ENCODE measurements at places on chromosomes 3 and 15.

GRCh38 chr15:89198934-89199333, 22.4 kb downstream of the RLBP1 start:
- no peak for DNase-seq

GRCh38 chr3:136023264-136023978, 57.9 kb downstream of the PPP2R3A start:
- DNase-seq, result no peak

DNA sequence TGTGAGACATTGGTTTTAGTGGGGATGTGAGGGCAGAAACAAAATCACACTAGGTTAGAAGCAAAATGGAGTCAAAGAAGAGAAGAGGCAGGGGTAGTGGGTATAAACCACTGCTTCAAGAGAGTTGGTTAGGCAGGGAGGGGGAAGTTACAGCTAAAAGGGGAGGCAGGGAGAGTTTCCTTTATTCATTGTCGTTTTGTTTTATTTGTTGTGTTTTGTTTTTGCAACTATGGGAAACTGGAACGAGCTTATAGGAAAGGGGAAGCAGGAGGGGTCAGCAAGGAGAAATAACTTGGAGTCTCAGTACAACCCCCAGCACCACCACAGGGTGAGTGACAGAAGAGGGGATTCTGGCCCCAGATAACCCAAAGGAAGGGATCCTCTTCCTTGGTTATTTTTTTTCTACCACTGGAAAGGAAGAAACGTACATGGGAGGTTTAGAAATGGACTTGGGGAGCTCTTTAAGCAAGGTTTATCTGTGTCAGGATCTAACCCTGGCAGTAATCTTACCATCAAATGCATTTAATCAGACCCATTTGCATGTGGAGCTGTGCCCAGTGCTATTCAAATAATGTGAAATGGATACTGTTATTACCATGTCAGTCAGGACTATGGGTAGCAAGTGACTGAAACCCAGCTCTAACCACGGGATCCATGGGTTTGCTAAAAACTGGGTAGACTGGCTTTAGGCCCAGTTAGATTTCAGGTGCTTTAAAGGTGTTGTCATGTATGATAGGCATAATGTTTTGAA, 68.7 kb downstream of the CCNL1 start:
- DNase-seq, result no peak

DNA sequence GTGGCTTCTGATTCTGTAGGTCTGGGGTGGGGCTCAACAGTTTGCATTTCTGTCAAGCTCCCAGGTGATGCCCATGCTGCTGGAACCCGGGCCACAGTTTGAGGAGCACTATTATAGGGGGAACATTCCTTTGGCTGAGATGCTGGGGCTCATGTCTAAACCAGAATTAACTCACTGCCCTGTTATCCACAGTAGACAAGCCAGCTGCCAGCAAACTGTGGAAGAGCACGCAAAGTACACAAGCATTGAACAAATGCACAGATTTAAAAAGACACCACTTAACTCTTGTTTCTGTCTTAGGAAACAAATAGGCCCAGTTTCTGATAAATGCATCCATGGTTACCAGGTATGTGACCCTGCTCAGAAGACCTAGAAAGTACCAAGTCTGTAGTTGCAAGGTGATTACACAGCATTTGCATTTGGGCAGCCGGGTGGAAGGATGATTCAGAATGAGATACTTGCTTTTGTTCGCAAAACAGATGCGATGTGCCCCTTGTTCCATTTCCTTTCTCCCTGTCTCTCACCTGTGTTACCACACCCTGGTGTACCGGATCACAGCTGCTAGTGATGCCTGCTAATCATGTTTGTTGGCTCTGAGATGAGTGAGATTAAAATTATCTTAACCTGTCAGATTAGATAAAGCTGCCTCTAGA, 12.4 kb downstream of the GYG1 start:
- DNase-seq, result no peak

DNA sequence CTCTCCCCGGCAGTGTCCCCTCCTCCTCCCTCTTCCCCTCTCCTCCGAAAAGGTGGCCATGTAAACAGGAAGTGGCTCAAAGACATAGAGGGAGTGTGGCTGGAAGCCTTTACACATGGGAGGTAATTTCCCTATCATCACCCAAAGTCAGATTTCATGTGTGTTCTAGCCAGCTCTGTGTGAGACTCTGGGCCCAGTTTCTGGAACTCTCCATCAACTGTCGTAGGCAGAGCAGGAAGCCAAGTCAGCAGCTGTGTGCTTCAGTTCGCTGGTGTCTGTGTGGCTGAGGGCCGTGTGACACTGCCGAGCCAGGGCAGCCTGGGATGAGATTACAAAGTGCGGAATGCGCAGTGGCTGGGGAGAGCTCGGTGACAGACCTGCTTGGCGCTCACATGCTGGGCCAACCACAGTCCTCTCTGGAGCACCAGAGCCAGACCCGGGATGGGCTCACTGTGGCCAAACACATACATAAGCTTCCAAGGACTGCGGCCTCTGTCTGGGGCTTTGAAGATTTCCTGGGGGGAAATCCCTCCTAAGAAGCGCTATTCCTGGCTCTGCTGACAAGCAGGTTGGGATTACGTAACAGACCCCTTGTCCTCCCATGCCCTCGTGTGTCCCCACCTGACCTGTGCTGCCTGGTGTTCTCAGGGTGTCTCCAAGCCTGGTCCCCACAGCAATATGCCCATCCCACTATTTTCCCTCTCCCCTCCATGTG, 50.7 kb downstream of the UMPS start:
- DNase-seq, result no peak

DNA sequence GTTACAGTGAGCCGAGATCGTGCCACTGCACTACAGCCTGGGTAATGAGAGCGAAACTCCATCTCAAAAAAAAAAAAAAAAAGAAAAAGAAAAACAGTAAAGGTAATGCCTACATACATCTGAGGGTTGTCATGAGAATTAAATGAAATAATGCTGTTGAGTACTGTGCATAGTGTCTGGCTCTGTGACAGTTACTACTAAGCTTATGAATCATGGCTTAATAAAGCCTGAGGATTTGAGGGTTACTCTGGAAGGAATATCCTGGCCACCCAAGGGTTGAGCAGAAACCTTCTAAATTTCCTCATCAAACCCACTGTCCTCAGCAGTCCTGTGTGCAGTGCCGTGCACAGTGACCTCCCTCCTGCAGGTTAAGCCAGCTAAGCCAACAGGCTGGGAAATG, 26.8 kb upstream of the ELP6 start:
- DNase-seq, result no peak

- DNase-seq, result no peak
Measured at GRCh38 chr15:99729920-99730319, 3.3 kb downstream of the LYSMD4 start.

- no peak for DNase-seq
Measured at GRCh38 chr3:87333393-87333892, 57.1 kb upstream of the POU1F1 start.

DNA sequence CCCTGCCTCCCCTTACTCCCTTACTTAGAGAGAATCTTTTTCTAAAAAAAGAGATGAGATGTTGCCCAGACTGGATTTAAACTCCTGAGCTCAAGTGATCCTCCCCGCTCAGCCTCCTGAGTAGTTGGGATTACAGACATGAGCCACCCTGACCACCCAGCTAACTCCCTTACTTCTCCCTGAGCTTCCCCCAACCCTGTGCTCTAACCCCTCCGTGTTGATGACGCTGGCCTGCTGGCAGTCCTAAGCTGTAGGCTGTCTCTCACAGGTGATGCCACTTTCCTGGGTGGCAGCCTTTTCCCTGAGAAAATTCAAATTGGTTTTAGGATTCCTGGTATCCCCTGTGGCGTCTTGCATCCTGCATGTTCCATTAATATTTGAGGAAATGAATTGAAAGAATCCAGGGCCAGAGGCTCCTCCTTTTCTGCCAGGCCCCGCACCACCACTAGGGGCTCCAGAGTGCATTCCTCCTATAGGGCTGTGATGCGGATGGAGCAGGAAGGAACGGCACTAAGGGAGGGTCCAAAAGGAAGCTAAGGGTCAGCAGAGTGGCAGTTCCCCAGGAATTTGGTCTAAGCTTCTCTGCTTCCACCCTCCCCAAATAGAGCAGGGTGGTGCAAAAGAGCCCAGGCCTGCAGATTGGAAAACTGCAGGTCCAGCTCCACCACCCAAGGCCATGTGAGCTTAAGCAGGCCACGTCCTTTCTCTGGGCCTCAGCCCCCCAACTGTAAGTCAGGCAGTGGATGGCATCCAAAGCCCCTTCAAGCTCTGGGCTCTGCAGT, 101.1 kb downstream of the DAPK2 start:
- DNase-seq, result peak; percentile 55

GRCh38 chr3:165502707-165503106, 306.5 kb upstream of the SLITRK3 start:
- DNase-seq, result no peak

DNA sequence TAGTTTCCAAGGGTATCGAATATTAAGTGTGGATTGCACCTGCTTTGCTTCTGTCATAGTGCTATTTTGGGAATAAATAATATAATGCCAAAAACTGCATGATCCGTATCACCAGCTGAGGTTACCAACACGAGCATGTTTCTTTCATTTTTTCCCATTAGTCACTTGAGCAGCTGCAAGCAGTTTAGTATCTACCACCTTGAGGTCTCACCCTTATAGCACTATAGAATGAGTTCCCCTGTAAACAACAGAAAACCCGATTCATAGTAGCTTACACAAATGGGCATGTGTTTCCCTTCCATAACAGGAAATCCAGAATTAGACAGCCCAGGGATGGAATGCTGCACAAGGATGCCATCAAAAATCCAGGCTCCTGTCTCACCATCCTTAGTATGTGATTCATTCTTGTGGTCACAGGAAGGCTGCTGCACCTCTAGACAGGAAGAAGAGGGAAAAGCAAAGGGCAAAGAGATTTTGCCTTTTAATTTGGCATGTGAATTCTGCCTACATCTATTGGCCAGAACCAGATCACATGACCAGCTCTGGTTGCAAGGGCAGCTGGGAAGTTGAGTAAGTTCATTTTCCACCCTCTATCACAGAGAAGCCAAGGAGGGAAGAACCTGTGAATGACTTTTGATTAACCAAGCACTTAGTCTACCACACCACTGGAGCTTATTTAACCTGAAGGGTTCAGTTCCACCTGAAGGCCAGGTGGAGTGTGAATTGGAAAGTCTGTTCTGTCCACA, 91.3 kb upstream of the SLC25A36 start:
- DNase-seq, result no peak

GRCh38 chr3:25665315-25666280, 891 bp upstream of the TOP2B start:
- peak; percentile 96 for DNase-seq

GRCh38 chr15:78453447-78453846, 15.4 kb downstream of the IREB2 start:
- DNase-seq, result peak; percentile 75

All from AML-193 (cell line).